ENCODE measurements at places on chromosomes 1 and 21. TPM values are rescaled to one million over a fixed set of nuclear protein-coding genes. Genes with fewer than 3 reads are reported as not detected.

The F11R gene
- total RNA-seq = 103 TPM

The PRAMEF5 gene
- not detected for total RNA-seq

The CYP4A11 gene
- total RNA-seq = 0.32 TPM

- no peak for DNase-seq
Observed at GRCh38 chr1:62038594-62039284, 155.9 kb upstream of the L1TD1 start.

GRCh38 chr21:44765231-44766013 is 36.2 kb downstream of the UBE2G2 start:
- DNase-seq = no peak

GRCh38 chr1:246638941-246639655 is 72.8 kb downstream of the CNST start:
- no peak for DNase-seq

- no peak for DNase-seq
Observed at GRCh38 chr1:246508897-246509688, 2.0 kb upstream of the SMYD3 start.

- DNase-seq = no peak
Observed at GRCh38 chr1:1895456-1896336, 4.8 kb upstream of the GNB1 start.

DNA sequence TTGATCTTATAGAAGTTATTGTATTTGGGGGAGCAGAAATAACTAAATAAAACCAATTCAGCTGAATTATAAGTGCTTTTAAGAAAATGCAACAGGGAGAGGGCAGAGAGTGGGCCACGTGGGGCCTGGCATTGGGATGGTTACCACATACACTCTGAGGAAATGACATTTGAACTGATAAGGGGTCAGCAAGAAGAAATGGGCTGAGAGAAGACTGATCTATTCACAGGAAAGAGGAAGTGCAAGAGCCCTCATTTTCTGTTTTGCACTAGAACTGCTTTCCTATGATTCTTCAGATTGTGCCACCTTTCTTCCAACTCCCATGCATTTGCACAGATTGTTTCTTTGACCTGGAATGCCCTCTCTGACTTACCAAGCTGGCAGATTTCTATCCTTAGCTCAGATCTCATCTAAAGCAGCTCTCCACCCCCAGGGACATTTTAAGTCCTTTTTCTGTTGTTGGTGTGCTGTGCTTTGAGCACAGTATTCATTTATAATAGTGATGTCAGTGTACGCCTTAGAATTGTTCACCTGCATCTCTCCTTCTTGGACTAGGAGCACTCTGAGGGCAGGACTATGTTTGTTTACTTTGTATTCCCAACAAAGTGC is 115.9 kb downstream of the FGGY start:
- no peak for DNase-seq

GRCh38 chr1:198495631-198496030 is 44.8 kb downstream of the ATP6V1G3 start:
- no peak for DNase-seq

GRCh38 chr1:24381256-24381655 is 32.3 kb downstream of the STPG1 start:
- DNase-seq = no peak

GRCh38 chr1:18256282-18257235 is 149.0 kb downstream of the IGSF21 start:
- no peak for DNase-seq

DNA sequence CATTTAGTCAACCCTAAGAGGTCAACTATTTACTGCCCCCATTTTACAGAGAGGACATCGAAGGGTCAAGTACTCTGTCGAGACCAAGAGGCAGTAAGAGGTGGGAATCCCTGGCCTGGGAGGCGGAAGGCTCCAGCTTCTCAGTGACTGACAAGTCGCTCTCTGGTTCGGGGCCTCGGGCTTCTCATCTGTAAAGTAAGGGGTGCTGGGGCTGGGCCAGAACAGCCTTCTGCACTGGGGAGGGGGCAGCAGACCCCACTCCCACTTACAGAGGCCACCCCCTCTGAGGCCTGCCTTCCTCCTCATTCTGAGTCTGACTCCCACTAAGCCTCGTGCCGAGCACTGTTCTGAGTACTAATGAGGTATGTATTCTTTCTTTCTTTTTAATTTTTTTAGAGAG is 17.0 kb upstream of the IFNLR1 start:
- no peak for DNase-seq

GRCh38 chr1:189669846-189670245 is 807.8 kb downstream of the BRINP3 start:
- DNase-seq = no peak

DNA sequence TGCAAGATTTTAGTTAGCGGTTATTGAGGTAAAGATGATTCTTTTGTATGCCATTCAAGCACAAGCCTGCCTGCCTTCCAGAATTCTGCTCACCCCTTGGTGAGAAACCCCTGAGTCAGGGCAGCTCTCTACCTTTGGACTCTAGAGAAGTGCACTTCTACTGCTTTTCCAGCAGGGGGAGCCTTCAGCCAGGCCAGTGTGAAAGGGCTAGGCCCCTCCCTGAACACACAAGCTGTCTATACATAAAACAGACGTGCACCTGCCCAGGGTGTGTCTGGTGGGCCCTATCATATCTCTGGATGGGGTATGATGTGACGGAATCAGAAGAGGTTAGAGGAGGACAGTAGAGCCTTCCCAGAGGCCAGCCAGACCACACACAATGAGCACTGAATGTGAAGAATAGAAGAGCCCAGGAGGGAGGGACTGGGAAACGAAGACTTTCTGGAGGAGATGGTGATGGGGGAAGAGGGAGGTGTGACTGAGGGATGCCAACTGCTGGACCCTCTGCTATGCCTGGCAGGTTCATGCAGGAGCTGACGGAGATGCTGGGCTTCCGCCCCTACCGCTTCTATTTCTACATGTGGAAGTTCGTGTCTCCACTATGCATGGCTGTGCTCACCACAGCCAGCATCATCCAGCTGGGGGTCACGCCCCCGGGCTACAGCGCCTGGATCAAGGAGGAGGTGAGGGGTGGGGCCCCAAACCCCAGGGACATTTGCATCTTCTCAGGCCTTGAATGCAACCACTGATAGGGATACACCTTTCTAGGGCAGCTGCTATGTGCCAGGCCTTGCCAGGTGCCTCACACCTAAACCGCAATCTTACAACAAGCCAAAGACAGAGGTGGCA is 13.0 kb upstream of the KCNC4 start:
- DNase-seq = no peak

DNA sequence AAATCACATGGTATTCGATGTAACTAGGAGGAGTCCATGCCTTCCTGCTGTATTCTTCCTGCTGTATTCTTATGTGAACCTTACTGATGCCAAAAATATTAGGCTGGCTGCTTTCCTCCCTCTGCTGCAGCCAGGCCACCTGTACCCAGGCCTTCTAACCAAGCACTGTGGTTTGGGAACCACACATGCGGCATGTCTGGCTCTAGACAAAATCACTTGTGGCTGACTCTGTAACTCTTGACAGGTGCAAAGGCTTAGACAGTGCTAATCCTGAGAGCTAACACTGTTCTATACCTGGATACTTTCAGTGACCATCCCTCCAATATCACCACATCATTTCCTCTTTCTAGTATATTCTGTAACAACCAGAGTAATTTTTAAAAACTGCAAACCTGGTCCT is 67.7 kb downstream of the PCP4 start:
- DNase-seq = no peak

Data from suprapubic skin (tissue), 4 donors.